ENCODE measurements at places on chromosomes 1 and 21. TPM values are rescaled to one million over a fixed set of nuclear protein-coding genes. Genes with fewer than 3 reads are reported as not detected.

SLAMF1 gene
- total RNA-seq, result 0.09 TPM

KCNT2 gene
- total RNA-seq, result 7.5 TPM

GRCh38 chr21:16279731-16280581, 550.2 kb downstream of the USP25 start:
- H3K36me3 ChIP-seq, result no peaks in the 10 kb centered on the region
- H3K27ac ChIP-seq, result peak overlapping the region; percentile 51
- DNase-seq, result no peak
- no peak overlapping the region for H3K4me3 ChIP-seq

DNA sequence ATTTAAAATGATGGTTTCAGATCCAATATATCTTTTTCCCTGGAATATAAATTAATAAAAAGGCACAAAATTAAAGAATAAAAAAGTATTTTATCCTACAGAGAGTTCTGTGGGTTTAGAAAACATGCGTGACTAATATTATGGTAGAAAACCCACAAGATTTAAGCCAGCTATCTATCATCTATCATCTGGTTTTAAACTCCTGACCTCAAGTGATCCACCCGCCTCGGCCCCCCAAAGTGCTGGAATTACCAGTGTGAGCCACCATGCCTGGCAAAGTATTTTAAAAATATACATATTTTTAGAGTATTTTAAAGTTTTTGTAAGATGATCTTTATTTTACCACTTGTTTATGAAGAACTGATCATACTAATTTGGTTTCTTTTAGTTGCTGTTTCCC, 79.5 kb downstream of the NRIP1 start:
- no peak for DNase-seq
- H3K27me3 ChIP-seq, result no peaks in the 10 kb centered on the region
- no peaks in the 10 kb centered on the region for H3K4me1 ChIP-seq

CYP4X1 gene
- 0.56 TPM for total RNA-seq

- H3K4me3 ChIP-seq, result no peak overlapping the region
- H3K27ac ChIP-seq, result no peak overlapping the region
- no peaks in the 10 kb centered on the region for H3K36me3 ChIP-seq
- H3K27me3 ChIP-seq, result no peaks in the 10 kb centered on the region
- no peak for DNase-seq
- H3K4me1 ChIP-seq, result no peaks in the 10 kb centered on the region
These were observed 235.7 kb upstream of the RAB4A start for GRCh38 chr1:229035054-229035747.

DNA sequence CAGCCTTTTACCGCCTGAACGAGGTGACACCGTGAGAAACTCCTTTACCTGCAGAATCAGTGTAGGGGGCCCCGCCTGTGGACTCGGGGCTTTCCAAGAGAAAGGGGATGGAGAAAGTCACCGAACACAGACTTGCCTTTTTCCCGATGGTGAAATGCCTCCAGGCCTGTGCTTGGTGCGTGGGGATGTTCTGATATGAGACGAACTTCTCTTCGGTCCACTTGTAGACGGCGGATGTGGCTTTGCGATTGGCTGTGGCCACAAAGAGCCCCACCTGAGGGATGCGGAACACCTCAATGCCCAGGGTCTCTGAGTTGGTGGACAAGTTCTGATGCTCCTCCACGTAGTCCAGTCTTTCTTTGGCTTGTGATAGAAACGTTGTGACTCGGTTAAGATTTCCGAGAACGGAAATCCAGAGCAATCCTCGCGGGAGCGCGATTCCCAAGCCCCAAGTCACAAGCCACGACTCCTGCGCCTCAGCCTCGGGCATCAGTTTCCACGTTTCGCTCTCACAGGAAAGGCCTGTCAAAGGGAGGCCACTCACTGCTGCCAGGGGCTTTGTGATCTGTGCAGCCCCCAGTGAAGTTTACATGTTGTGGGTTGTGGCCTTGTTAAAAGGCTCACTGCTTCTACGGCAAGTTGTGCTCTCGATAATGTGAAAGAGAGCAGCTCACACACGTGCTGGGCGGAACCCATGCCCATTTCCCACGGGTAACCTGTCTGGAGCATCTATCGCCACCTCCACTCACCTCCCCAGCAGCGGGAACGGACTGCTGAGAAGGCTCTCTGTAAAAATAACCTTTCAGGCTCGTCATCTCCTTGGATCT, 12.6 kb downstream of the KRTAP10-1 start:
- H3K27me3 ChIP-seq, result no peaks in the 10 kb centered on the region
- H3K36me3 ChIP-seq, result no peaks in the 10 kb centered on the region
- no peak overlapping the region for H3K4me3 ChIP-seq
- no peaks in the 10 kb centered on the region for H3K4me1 ChIP-seq
- no peak for DNase-seq
- H3K27ac ChIP-seq, result no peak overlapping the region

DNA sequence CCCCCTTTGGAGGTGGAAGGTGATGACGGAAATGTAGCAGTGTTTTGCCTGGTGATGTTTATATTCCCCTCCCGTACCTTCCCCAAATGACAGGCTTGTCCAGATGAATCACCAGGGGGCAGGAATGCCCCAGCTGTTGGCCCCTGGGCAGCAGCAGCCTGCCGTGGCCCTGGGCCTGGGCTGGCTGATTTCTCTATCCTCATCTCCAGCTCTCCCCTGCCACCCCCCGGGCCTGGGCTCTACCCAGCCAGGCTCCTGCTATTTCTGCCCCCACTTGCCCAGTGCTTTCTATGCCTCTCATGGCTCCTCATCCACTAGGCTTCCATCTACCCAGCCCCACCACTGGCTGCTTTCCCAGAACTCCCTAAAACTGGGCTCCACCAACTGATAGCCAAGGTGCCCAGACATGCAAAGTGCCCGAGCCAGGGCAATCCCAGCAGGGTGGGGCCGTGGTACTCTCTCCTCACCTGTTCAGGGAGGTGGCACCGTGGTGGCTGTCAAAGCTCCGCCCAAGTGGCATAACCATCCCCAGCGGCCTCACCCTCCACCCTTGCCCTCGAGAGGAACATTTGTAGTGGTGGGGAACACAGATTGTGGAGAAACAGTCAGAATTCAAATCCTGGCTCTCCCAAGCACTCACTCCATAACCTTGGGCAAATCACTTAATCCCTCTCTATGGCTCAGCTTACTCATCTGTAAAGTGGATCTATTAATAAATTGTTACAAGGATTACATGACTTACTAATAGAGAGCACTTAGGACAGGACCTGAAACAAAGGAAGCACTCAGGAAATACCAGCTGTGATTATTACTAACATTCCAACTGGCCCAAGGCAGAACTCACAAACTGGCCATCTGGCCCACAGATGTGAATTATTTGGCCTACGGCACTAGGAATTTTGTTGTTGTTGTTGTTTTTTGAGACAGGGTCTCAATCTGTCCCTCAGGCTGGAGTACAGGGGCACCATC, 12.8 kb upstream of the ECE1 start:
- H3K27me3 ChIP-seq, result no peaks in the 10 kb centered on the region
- no peaks in the 10 kb centered on the region for H3K4me1 ChIP-seq
- DNase-seq, result no peak
- no peak overlapping the region for H3K27ac ChIP-seq

RXFP4 gene
- not detected for total RNA-seq

LIPI gene
- total RNA-seq, result not detected

GRCh38 chr1:206049293-206049692, 3.7 kb upstream of the RHEX start:
- H3K27ac ChIP-seq, result no peak overlapping the region
- H3K27me3 ChIP-seq, result no peaks in the 10 kb centered on the region
- peaks cover 14% of the 10 kb centered on the region for H3K4me1 ChIP-seq

TCHH gene
- total RNA-seq, result 0.33 TPM

DNA sequence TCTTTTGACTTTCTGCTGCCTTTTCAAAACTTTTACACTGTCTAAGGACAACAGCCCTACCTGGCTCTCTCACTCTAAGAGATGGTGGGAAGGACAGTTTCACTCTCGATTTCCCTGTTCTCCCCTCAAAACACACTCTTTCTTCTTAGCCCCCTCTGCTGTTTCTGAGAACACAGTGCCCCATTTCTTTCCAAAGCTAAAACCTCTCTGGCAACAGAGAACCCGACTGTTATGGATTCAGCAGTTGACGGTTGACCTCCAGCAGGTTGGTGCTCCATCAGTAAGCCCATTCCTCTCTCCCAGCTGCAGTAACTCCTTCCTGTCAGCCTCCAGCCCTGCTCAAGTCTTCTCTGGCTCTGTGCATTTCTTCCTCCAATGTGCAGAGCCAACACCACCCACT, 88.2 kb upstream of the ABCD3 start:
- no peaks in the 10 kb centered on the region for H3K27me3 ChIP-seq
- no peak overlapping the region for H3K27ac ChIP-seq
- no peaks in the 10 kb centered on the region for H3K36me3 ChIP-seq
- H3K4me1 ChIP-seq, result peaks cover 2% of the 10 kb centered on the region
- DNase-seq, result no peak
- H3K4me3 ChIP-seq, result no peak overlapping the region

DNA sequence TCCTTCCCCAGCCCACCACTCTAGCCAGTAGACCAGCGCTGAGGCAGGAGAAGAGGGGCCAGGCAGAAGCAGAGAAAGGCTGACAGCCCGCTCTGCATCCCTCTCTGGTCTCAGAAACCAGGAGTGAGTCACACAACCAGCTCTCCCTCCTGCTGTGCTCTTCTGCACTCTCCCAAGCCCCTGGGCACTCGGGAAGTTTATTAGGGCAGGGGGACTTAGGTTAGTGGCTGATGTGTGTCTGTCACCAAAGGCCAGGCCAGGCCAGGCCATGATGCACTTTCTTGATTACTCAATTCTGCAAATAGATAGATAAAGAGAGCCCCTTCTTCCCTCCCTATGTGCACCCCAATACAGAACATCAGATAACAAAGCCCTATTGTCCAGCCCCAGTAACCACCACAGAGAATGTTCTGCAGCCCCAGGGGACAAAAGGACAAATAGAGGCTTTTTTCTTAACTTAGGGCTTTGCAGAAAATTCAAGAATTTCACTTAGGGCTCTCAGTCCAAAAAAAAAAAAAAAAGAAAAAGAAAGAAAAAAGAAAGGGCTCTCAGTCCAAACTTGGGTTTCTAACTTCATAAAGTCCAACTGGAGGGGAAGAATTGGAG, 52.9 kb upstream of the CNTN2 start:
- no peak overlapping the region for H3K27ac ChIP-seq
- H3K36me3 ChIP-seq, result no peaks in the 10 kb centered on the region
- no peak overlapping the region for H3K4me3 ChIP-seq
- no peaks in the 10 kb centered on the region for H3K27me3 ChIP-seq

RNF186 gene
- 0.33 TPM for total RNA-seq

LCE1D gene
- total RNA-seq, result not detected

DNA sequence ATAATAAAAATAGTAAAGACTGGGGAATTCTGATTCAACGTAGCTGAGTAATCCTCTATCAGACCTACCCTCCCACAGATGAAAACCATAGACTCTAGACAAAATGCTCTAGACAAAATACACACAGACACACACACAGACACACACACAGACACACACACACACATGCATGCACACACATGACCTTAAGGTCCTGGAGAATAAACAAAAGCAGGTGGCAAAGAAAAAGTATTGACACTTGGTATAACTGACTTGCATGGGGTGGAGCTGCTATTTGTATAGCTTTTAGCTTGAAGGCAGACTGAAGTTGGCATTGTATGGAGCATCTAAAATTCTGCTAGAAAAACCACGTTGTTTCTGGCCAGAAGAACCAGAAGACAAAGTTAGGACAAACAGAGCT, 29.3 kb downstream of the C1orf141 start:
- no peak overlapping the region for H3K4me3 ChIP-seq
- H3K27me3 ChIP-seq, result no peaks in the 10 kb centered on the region
- no peaks in the 10 kb centered on the region for H3K36me3 ChIP-seq
- no peaks in the 10 kb centered on the region for H3K4me1 ChIP-seq
- H3K27ac ChIP-seq, result no peak overlapping the region
- DNase-seq, result no peak

GRCh38 chr1:66435541-66435940, 98.4 kb upstream of the SGIP1 start:
- DNase-seq, result no peak
- no peak overlapping the region for H3K27ac ChIP-seq
- H3K27me3 ChIP-seq, result no peaks in the 10 kb centered on the region
- H3K4me1 ChIP-seq, result no peaks in the 10 kb centered on the region
- no peaks in the 10 kb centered on the region for H3K36me3 ChIP-seq

RASSF5 gene
- total RNA-seq, result 5.8 TPM

DNA sequence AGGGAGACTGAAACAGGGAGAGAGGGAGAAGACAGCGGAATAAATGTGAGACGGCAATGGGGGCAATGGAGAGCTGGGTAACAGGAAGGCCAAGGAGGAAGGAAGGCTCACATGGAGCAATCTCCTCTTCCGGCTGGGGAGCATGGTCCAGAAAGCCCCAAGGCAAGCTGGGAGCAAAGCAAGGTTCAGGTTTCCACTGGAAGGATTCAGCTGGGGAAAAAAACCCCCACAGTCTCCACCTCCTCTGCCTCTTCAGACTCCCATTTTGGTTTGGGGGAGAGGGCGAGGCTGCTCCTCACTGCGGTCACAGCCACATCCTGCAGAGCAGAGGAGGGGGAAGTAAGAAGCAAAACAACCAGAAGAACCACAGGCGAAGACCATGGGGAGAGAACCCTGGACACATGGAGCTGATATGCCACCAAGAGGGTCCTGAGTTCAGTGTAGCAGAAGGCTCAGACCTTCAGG, 650 bp downstream of the TNFAIP8L2 start:
- H3K27me3 ChIP-seq, result no peaks in the 10 kb centered on the region
- peaks cover 35% of the 10 kb centered on the region for H3K36me3 ChIP-seq
- no peak for DNase-seq
- H3K27ac ChIP-seq, result peak overlapping the region; percentile 74
- H3K4me3 ChIP-seq, result peak overlapping the region; percentile 6
- H3K4me1 ChIP-seq, result peaks cover 3% of the 10 kb centered on the region

DNA sequence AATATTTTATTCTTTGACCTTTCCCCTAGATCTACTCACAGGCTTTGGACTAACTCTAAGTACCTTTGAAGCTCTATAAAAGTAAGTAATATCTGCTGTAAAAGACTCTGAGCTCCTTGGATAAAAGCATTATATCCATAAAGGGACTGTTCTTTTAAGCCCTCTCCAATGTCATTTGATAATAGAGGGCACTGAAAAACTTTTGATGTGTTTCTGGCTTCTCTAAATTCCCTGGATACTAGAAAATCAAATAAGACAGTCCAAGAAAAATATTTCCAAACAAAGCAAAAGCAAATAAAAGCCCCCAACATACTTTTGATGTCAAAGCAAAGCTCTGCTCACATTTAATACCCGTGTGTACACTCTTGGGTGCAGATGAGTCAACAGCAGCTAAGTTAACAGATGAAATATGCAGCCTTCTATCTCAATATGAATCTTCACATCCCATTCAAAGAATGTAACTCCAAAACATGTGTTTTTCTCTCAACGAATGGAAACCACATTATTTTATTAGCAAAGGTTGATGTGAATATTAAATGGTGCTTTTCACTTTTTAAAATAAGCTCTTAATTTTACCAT, 230.3 kb downstream of the CENPF start:
- no peaks in the 10 kb centered on the region for H3K27me3 ChIP-seq
- no peaks in the 10 kb centered on the region for H3K36me3 ChIP-seq
- no peak overlapping the region for H3K27ac ChIP-seq

DNA sequence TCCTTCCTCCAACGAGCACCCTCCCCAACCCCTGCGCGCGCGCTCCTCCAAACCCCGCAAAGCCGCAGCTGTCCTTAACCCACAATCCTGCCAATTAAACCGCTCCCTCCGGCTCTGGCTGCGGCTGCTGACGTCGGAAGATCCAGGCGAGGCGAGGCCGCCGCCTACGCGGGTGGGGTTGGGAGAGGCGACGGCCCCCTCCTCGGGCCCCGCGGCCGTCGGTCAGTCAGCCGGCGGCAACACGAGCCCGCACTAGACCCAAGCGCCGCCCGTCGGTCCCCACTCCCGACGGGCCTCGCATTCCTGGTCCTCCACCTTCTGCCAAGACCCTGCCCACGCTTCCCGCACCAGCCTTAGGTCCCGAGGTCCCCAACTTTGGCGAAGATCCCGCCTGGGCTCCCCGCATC, 75.4 kb downstream of the VWA5B1 start:
- DNase-seq, result no peak
- H3K27ac ChIP-seq, result no peak overlapping the region
- H3K4me3 ChIP-seq, result no peak overlapping the region

All from liver (tissue), 10 donors.